T follicular helper cell (primary cell): ENCODE measurements at places on chromosomes 1 and 21.
A peak's percentile ranks its signal among the peaks of the same experiment; 100 is the strongest.

DNA sequence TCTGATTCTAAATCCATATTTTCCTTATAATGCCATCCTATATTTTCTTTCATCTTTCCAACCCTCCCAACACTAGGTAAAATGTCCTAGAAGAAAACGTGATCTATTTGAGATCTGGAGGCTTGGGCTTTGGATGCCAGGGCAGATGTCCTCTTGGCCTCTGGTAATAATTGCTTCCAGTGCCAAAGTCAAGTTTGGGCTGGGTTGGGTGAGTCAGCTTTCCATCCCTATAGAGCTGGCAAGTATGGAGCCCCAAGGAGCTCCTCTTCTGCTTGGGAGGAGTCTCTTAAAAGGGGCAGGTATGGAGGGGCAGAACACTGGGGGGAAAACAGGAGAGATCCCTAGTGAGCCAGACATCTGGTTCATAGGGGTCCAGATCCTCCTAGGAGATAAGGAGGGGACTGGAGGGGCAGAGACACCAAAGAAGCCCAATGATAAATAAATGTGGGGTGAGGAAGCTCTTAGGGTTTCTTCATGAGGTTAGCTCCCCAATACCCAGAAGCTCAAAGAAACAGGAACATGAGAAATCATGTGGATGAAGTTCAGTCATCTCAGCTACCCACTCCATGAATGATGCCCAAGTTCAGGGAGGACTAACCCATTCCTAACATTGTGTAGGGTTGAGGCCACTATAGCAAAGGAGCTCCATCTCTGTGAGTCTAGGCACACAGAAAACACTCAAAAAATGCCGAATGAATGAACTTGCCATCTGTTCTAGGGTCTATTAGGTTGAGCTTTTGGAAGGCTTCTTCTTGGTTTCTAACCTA lies 3.5 kb downstream of the C1orf116 start:
- DNase-seq: no peak

GRCh38 chr1:224377676-224378006 lies 21.0 kb downstream of the CNIH4 start:
- DNase-seq: no peak

- no peak for DNase-seq
Observed at GRCh38 chr21:42213082-42213774, 5.7 kb upstream of the ABCG1 start.

GRCh38 chr21:37183749-37184148 lies 83.4 kb downstream of the VPS26C start:
- no peak for DNase-seq

DNA sequence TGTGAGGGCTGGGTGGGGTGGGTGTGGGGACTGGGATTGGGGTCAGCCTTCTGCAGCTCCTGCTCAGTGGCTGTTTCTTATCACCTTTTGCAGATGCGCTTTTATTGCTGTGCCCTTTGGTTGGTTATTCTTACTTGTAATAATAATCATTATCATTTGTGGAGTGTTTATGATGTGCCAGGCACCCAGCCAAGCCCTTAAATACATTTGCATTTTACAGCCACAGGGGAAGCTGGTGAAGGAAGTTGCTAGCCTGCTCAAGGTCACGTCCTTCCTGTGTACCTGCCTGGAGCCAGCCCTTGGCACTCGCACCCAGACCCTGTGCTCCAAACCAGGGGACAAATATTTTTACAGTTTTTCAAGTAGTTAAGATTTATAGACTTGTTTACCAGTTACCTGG lies 144.0 kb downstream of the PGBD5 start:
- no peak for DNase-seq

- no peak for DNase-seq
Observed at GRCh38 chr1:2462819-2463218, 13.3 kb upstream of the PLCH2 start.

DNA sequence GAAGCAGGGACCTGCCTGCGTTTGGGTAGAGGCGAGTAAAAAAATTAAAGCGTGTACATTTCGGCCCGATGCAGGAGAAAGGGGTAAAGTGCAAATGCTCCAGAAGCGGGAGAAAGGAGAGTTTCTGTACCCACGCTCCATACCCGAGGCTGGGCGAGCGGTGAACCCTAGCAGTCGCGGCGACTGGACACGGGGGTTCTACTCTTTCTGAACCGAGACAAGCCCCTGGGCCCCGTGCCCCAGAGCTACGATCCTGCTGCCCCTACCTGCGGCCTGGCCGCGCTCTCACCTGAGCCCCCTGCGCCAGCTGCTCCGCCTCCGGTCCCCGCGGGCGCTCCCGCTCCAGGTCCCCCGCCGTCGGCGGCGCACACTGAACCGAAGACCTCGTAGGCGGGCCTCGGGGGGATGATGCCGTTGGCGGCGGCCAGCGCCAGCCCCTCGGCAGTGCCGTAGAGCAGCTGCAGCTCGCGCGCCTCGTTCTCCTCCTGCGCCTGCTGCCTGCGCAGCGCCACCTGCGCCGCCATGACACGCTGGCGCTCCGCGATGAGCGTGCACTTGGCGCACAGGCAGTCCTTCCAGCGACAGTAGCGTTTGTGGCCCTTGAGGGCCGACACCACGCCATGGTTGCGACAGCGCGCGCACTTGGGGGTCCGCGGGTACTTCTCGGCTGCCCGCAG lies 2.4 kb downstream of the DMRTA2 start:
- no peak for DNase-seq

DNA sequence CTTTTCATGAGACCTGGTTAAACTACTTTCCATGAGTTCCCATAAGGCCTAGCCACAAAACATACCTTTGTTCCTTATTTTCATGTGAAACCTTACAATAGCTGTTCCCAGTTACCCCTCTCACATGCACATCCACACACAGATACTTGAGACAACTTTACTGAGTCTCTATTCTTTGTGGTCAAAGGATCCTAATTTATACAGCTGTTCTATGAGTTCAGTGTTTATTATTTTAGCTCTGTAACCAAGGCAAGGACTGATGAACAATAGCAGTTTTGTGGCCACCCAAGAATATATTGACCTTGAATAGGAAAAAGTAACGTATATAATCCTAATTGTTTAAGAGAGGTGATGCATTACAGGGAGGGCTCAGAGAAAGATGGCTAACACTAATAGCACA lies 160.5 kb upstream of the CACYBP start:
- DNase-seq: no peak

DNA sequence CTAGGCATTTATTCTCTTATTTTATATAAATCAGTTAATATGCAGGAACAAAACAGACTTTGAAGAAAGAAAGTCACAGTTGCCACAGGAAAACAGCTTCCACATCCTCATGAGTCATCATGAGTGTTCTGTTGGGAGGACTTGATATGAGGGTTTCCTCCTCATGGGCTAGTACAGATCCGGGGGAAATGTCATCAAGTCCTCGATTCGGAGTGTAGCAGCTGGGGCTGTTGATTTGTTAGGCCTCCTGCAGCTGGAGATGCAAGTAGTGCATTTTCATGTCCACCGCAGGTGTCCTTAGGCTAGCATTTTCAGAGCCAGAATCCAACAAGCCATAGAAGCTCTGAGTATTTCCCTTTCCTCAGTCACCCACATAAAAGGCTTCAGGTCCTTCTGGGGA lies 36.7 kb downstream of the ADAM30 start:
- DNase-seq: no peak

DNA sequence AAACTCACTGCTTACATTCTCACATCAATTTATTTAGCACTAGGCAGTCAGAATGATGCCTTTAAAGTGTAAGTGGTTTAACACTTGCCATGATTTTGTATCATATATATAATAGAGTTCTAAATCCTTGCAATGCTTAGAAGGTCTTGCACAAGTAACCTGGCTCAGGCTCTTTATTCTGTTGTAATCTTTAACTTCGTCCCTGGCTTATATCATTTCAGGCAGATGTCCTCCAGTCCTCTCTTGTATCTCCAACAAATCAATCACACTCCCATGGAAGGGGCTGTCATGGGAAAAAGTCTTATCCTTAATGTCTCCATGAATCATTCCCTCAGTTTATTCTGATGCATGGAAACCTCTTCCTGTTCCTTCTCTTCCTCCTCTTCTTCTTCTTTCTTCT lies 841.6 kb upstream of the B3GALT2 start:
- no peak for DNase-seq

DNA sequence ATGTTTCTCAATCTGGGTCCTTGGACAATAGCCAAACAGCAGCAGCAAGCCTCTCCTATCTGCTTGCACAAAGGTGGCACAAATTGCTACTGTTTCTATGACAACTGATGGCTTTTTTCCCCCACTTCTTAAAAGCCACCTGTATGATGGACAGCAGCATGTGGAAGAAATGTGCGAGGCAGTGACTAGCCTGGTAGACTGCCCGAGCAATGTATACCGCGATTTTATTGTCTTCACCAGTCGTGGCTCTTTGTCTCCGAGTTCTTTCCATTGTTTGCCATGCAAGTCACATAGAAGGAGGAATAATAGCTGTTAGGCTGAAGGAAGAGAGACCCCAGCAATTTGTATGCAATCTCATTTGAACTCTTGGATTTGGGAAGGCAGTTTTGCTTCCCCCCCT lies 79.4 kb downstream of the S1PR1 start:
- no peak for DNase-seq

DNA sequence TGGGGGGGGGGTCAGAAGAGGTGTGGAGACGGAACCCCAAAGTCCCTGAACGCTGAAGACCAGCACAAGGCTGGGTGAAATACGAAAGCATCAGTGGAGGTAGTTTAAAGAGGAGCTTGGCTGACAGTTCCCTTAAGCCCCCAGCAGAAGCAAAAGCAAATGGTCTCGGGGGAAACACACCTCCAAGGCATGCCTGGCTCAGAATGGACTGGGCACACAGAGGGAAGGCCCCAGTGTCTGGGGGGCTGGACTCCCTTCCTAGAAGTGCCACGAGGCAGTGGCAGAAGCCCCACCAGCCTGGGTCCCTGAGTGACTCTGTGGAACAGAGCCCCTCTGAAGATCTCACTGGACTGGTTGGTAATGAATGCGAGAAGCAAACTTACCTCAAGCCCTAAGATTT lies 43.9 kb downstream of the UBE2G2 start:
- no peak for DNase-seq

DNA sequence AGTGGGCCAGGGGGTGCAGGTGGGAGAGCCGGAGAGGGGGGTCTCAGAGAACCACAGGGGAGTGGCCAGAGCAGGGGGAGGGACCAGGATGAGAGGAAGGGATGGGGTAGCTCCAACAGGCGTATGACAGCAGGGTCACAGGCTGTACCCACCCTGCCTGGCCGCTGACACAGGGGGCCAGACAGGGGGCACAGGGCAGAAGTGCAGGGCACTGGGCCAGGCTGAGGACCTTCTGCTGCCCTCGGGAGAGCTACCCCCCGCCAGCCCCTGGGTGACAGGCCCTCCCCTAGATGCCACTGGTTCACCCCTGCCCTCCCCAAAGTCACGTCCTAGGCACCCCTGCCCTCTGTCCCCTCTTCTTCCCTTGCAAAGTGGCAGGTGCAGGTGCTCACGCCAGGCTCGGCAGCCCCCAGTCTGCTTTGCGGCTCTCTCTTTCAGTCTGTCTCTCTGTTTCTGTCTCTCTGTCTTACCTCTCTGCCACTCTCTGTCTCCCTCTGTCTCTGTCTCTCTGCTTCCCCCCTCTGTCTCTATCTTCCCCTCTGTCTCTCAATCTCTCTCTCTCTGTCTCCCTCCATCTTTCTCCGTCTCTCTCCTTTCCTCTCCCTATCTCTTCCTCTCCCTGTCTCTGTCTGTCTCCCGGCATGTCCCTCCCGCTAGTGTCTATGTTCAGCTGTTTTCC lies 48.5 kb downstream of the WNT9A start:
- DNase-seq: no peak

- no peak for DNase-seq
Observed at GRCh38 chr1:178282949-178283367, 189.1 kb downstream of the RASAL2 start.

DNA sequence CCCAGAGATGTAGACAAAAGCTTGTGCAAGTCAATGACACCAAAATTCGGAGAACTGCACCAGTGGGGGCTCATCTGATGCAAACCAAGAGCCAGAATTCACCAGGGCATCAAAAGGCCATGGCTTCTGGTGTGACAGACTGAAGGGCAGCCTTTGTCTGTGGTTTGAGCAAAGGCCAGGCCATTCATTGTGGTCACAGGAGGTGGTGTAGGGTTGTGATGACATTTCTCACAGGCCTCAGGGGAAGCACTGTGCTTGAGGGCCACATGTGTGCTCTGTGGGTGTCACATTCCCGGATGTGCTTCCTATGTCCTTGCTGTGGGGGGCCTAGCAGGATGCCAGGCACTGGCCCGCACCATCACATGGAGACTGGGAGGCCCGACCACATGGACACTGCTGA lies 22.5 kb upstream of the KCNE1 start:
- DNase-seq: no peak

- no peak for DNase-seq
Observed at GRCh38 chr21:25039461-25040380, 567.6 kb downstream of the MRPL39 start.

GRCh38 chr1:235450886-235451483 lies 53.3 kb downstream of the B3GALNT2 start:
- no peak for DNase-seq

GRCh38 chr1:204438628-204439027 lies 27.0 kb upstream of the PPP1R15B start:
- DNase-seq: no peak

GRCh38 chr1:99820546-99820945 lies 29.6 kb upstream of the AGL start:
- no peak for DNase-seq

DNA sequence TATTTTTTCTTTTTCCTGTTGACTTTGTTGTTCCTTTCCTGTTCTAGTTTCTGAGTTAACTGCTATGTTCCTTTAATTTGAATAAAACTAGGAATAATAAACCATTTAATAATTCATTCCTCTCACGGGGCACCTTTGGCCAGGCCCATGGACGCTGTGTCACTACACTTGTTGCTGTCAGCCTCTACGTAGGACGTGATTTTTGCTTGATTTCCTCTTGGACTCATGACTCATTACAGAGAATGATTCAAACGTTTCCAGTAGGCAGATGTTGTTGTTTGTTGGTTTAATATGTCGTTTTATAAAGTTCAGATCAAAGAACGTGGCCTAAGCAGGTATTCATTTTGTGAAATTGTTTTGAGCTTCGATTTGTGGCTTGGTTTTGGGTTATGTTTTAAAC lies 9.1 kb upstream of the SLC19A1 start:
- no peak for DNase-seq

- peak; percentile 51 for DNase-seq
Observed at GRCh38 chr1:24186993-24187790, at the start of gene IFNLR1. IFNLR1 (minus strand) TSS chr1:24187289; CDS start chr1:24187248, 41 bp downstream.

GRCh38 chr21:24852610-24853195 lies 754.6 kb downstream of the MRPL39 start:
- no peak for DNase-seq

- DNase-seq: peak; percentile 64
Observed at GRCh38 chr1:203673550-203674411, 47.1 kb downstream of the ATP2B4 start.

DNA sequence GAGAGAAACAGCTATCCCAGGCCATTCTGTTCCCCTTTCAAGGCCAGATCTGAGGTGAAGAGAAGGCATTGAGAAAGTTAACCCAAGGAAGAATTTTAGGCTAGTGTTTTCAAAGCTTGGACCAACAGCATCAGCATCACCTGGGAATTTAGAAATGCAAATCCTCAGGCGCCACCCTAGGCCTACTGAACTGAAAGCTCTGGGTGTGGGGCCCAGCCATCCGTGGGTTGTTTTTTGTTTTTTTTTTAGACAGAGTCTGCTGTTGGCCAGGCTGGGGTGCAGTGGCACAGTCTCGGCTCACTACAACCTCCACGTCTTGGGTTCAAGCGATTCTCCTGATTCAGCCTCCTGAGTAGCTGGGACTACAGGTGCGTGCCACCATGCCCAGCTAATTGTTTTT lies 98.6 kb downstream of the RNF220 start:
- DNase-seq: no peak
